ENCODE measurements at places on chromosomes 5 and 9.

DNA sequence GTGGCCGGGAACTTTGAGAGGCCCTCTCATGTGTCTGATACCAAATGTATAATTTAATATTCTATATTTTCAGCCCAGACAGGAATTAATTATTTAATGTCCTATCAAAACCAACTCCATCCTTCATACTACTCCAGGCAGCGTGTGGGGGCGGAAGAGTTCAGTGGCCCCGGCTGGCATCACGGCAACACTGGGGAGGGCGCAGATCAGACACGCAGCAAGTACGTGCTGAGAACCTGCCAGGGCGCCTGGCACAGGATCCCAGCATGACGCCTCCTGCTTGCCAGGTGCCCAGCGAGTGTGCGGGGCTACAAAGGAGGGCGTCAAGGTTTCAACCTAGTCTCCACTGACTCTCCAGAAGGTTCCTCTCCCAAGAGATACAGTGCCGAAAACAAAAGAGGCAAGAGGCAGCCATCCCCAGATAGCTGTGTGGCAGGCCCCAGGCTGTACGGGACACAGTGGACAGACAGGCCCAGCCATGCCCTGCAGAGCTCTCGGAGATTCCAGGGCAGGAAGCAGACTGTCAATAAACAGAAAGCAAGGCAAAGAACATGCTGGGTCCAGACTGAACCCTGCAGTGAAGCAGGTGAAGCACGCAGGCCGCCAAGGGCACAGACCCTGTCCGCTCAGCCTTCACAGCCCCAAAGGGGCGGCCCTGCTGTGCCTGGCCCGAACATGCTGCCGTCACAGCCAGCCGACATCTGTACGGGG is 110.3 kb downstream of the VAV2 start:
- no peak for DNase-seq

GRCh38 chr5:81166430-81166829 is 66.7 kb upstream of the CKMT2 start:
- no peak for DNase-seq

- DNase-seq, result no peak
These were observed 142.1 kb downstream of the LHFPL2 start for GRCh38 chr5:78506261-78507024.

- no peak for DNase-seq
These were observed 125.3 kb upstream of the SLC44A1 start for GRCh38 chr9:105119156-105119555.

DNA sequence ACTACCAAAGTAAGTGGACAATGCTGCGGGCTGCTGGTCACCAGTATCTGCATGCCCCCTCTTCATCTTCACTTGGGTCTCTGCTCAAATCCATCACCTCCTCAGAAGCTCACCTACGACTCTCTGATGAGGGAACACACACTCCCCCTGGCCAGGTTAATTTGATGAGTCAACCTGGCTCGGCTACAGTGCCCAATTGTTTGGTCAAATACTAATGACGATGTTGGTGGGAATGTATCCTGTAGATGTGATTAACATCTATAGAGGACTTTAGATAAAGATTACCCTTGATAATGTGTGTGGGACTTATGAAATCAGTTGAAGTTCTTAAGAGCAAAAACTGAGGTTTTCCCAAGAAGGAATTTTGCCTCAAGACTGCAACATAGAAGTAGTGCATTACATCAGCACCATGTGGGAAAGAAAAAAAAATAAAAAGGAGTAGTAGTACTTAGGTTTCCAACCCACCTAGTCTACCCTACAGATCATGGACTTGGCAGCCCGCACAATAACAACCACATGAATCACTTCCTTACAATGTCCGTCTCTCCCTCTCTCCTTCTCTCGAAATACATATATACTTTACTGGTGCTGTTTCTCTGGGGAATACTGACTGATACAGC is 467.3 kb downstream of the DNAH5 start:
- DNase-seq, result no peak

DNA sequence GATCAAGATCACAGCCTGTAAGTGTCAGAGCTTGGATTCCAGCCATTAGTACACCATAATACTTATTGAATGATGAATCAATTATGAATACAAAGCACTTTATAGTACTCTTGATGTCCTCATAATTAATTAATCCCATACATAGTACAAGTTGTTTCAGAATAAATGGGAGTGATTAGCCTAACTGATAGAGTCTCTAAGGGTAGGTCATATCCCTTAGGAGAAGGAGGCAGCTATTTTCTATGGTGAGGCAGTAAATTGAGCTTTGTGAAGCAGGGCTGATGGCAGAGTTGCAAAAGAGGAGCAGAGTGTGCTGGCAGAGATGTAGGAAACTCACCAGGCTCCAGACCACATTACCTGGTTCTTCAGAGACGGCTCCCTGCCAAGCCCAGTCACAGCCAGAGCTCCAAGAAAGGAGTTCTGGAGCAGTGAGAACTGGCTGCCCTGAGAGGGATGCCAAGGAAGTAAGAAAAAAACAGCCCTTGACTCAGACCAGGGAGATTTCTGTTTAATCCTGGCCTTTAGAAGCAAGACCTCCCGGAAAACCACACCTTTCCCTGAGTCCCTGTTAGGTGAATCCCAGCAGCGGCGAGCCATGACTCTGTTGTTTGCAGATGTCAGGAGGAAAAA is 112.9 kb downstream of the SH3TC2 start:
- no peak for DNase-seq

DNA sequence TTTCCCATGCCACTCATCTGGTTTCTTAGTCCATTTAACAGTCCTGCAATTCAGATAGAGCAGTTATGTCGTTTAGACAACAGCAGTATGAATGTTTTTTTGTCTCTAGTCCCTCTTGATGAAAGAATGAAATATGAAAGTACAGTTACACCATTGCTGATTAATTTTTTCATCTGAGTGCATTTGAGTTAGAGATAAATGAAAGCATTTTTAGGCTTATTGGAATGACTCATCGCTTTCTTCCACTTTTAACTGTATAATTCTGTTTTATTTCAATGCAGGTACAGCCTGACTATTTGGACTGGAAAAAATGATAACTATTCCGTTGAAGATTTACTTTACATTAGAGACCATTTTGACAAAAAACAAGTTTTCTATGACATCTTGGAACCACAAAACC is 28.7 kb downstream of the ANKRD34B start:
- no peak for DNase-seq
